CD8-positive, alpha-beta memory T cell (primary cell): ENCODE measurements at places on chromosomes 3 and 15.

GRCh38 chr15:101138086-101138660 is 113.7 kb downstream of the CHSY1 start:
- no peaks in the 10 kb centered on the region for H3K36me3 ChIP-seq
- H3K27me3 ChIP-seq = no peaks in the 10 kb centered on the region
- H3K4me3 ChIP-seq = no peak overlapping the region
- no peak for DNase-seq
- no peak overlapping the region for H3K27ac ChIP-seq
- peaks cover 12% of the 10 kb centered on the region for H3K4me1 ChIP-seq

DNA sequence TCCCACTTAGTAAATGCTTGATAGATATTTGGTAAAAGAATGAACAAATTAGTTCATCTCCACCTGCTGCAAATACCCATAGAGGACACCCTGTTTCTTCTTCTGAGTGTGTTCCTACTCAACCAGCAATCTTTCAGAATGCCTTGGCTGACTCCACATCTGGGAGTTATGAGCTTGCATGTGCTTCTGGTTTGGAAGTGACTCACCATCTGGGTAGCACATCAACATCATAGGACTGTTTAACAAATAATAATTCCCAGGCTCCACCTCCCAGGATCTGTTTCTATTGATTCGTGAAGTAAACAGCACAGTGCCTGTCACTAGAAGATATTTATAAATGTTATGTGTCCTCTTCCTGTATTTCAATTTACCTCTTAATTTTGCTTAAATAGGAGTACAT is 580.1 kb downstream of the ROBO2 start:
- no peak for DNase-seq
- no peaks in the 10 kb centered on the region for H3K27me3 ChIP-seq
- H3K36me3 ChIP-seq = no peaks in the 10 kb centered on the region
- H3K27ac ChIP-seq = no peak overlapping the region
- no peaks in the 10 kb centered on the region for H3K4me1 ChIP-seq

DNA sequence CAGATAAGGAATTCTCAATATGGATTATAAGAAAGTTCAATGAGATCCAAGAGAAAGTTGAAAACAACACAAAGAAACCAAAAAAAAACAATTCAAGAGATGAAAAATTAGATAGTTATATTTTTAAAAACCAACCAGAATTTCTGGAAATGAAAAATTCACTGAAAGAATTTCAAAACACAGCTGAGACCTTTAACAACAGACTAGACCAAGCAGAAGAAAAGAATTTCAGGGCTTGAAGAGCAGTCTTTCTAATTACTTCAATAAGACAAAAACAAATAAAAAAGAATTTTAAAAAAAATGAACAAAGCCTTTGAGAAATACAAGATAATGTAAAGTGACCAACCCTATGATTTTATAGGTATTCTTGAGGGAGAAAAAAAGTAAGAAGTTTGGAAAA is 155.4 kb downstream of the ZMAT3 start:
- no peaks in the 10 kb centered on the region for H3K27me3 ChIP-seq
- H3K4me1 ChIP-seq = no peaks in the 10 kb centered on the region
- no peak for DNase-seq
- H3K4me3 ChIP-seq = no peak overlapping the region
- no peaks in the 10 kb centered on the region for H3K36me3 ChIP-seq

DNA sequence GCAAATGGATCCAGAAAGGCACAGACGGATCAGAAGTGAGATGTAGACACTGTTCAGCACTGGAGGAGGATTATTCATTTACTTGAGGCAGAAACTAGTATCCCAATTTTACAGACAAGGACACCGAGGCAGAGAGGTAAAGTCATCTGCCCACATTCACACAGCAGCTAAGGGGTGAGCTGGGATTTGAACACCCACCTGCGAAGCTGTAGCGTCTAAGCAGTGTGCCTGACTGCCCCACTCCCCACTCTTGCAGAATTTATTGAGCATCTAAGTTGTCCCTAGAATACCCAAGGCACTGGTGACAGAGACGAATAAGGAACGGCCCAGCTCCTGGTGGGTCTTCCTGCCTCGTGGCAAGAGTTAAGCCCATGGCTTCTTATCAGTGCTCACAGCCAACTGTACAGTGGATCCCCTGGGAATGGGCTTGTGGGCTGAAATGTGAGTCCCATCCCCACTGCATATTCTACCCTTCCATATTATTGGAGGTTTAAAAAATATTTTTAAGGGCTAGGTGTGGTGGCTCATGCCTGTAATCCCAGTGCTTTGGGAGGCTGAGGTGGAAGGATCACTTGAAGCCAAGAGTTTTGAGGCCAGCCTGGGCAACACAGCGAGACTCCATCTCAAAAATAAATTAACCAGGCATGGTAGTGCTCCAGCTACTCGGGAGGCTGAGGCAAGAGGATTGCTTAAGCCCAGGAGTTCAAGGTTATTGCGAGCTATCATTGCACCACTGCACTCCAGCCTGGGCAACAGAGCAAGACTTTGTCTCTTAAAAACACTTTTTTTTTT is 77.6 kb downstream of the IQSEC1 start:
- H3K4me1 ChIP-seq = peaks cover 49% of the 10 kb centered on the region
- H3K36me3 ChIP-seq = peaks cover 4% of the 10 kb centered on the region
- no peaks in the 10 kb centered on the region for H3K27me3 ChIP-seq
- H3K4me3 ChIP-seq = peak overlapping the region; percentile 93
- DNase-seq = peak; percentile 38
- H3K27ac ChIP-seq = peak overlapping the region; percentile 78

GRCh38 chr3:43782541-43782940 is 91.8 kb downstream of the ABHD5 start:
- H3K4me1 ChIP-seq = no peaks in the 10 kb centered on the region
- no peaks in the 10 kb centered on the region for H3K27me3 ChIP-seq
- H3K4me3 ChIP-seq = no peak overlapping the region
- no peaks in the 10 kb centered on the region for H3K36me3 ChIP-seq
- DNase-seq = no peak
- no peak overlapping the region for H3K27ac ChIP-seq

GRCh38 chr3:143506190-143506589 is 342.1 kb downstream of the SLC9A9 start:
- no peaks in the 10 kb centered on the region for H3K36me3 ChIP-seq
- DNase-seq = no peak
- H3K4me3 ChIP-seq = no peak overlapping the region
- no peaks in the 10 kb centered on the region for H3K4me1 ChIP-seq

DNA sequence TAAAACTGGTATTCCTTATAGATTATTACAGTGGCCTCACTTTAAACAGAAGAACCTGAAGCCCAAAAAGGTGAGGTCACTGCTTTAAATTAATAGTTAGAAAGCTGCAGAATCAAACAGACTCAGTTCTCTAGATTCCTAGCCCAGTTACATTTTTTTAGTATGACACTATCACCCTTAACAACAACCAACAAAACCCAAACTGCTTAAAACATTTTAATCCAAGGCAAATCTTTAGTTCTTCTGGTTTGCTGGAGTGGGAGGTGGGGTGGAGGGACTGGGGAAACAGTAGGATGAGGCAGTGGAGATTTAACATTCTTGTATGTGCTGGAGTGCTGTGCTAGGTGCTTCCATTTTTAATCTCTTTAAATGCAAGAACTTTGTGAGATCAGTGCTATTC is 631.6 kb upstream of the KCNMB2 start:
- no peak overlapping the region for H3K4me3 ChIP-seq
- H3K4me1 ChIP-seq = no peaks in the 10 kb centered on the region
- no peaks in the 10 kb centered on the region for H3K36me3 ChIP-seq
- no peak for DNase-seq
- H3K27ac ChIP-seq = no peak overlapping the region

GRCh38 chr3:52415800-52416199 is 29.1 kb downstream of the SEMA3G start:
- no peak overlapping the region for H3K27ac ChIP-seq
- no peaks in the 10 kb centered on the region for H3K27me3 ChIP-seq
- peaks cover 18% of the 10 kb centered on the region for H3K4me1 ChIP-seq
- DNase-seq = no peak
- no peaks in the 10 kb centered on the region for H3K36me3 ChIP-seq

GRCh38 chr3:126258670-126259069 is 78.3 kb upstream of the ALDH1L1 start:
- H3K27ac ChIP-seq = no peak overlapping the region
- no peaks in the 10 kb centered on the region for H3K36me3 ChIP-seq
- DNase-seq = no peak

- no peaks in the 10 kb centered on the region for H3K27me3 ChIP-seq
- H3K36me3 ChIP-seq = no peaks in the 10 kb centered on the region
- peak overlapping the region; percentile 21 for H3K4me3 ChIP-seq
- H3K4me1 ChIP-seq = peaks cover 19% of the 10 kb centered on the region
- peak overlapping the region; percentile 25 for H3K27ac ChIP-seq
- peak; percentile 66 for DNase-seq
These were observed 539 bp upstream of the PLCL2 start for GRCh38 chr3:16884084-16884747.
